ENCODE measurements at places on chromosomes 2 and 18. TPM values are rescaled to one million over a fixed set of nuclear protein-coding genes. Genes with fewer than 3 reads are reported as not detected.

DNA sequence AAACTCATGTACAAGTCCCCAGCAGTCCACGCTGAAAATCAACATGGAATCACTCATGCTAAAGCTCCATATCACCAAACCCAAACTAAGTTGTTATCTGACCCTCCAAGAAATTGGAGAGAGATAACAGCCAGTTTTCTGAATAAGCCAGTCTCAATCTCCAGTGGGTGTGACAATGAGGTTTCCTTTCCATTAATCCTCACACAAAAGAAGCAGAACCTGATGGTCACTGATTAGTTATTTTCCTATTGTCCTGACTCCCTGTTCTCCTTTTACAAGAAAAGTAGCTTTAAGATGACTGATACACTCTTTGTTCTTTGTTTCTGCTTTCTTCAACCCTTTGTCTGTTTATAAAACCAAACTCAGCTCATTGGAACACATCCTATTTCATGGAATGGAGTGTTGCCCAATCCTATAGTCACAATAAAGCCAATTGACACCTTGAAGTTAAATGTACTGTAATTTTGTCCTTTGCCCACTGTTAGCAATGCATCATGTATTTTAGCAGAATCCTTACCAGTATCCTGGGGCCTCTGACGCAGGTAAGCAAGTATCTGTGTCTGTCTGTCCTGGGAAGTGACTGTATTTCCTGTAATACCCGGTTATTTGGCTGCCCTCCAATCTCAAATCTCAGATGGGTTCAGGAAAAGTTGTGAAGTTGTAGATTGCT, 30.6 kb upstream of the SH3RF3 start:
- DNase-seq, result no peak

DNA sequence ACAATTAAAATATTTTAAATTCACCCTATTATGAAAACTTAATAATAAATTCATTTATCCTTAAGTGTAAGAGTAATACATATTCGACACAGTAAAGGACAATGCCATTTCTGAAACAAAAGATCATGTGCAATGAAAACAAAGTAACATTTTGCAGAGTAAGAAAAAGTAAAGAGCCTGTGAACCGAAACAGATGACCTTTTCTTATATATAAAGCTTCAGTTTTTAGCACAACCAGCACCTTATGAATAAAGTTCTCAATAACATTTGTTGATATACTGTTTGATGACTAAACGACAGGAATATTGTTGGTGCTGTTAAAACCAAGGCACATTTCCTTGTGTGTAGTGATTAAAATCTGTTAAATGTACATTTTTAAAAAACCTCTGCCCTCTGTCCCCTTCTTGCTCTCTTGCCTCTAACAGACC, 1.5 kb downstream of the PELI1 start:
- no peak for DNase-seq

GRCh38 chr18:35060122-35060815, 19.1 kb downstream of the MAPRE2 start:
- no peak for DNase-seq

DNA sequence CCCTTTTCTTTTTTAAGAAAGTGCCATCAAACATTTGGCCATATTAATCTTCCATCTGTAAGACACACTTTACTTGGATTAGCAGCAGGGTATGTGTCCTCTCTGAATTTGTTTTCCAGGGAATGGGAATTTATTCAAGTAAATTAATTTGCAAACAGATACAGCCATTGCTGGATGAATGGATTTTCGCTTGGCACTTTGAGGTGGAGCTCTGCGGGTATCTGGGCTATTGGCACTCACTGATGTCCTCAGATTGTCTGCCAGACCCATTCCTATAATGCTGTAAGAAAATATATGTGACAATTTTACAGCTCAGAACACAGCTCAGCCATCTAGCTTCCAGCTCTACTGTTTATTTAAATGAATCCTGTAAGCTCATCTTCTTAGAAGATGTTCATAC, 201.2 kb upstream of the CDH20 start:
- no peak for DNase-seq

GRCh38 chr2:75537658-75538057, 23.1 kb downstream of the EVA1A start:
- DNase-seq, result no peak

- DNase-seq, result no peak
Measured at GRCh38 chr18:26057344-26057773, 33.1 kb downstream of the SS18 start.

GRCh38 chr18:25192065-25192464, 159.9 kb downstream of the ZNF521 start:
- no peak for DNase-seq

DNA sequence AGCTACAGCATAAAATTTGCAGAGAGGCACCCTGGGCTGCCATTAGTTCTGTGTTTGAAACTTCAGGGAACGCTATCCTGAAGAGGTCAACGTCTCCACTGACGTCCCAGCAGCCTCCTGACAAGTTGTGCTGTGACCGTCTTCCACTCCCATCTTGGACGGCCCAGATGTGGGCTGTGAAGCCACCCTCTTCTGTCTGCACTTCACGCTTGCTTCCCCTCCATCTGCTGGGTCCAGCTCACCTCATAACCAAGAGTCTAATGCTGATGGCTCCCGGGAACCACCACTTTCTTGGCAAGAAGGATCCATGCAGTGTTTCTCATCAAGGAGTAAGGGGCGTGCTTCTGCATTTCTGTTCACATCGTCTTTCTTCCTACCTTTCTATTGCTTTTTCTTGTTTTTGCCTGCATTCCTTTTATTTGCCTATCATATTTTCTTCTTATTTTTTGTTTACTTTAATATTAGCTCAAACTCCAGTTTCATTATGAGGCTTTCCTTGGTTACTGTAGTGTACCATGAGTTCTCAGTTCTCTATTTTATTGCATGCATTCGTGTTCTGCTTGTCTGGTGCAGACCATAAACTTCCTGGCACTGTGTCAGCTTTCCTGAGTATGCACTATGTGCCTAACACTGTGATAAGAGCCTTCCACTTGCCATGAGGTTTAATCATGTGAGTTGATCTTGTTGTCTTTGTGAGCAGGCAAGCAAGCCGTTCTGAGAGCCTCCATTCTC, 631.8 kb upstream of the RAB6C start:
- DNase-seq, result no peak

DNA sequence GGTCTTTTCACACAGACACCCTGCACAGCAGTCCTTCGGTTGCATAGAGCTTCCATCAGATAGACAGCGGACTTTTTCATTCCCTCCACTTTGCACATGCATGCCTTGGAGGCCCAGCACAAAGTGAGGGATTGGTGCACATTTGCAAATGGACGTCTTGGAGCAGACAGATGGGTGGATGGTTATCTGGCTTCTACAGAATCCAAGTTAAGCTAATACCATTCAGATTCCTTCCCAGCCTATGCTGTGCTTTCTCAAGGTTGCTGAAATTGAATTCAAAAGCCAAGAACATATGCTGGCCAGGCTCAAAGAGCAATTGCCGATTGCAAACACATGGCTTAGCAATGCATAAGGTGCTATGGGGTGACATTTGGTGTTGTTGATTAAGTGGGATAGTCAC, 186.4 kb downstream of the VAPA start:
- DNase-seq, result no peak

GRCh38 chr18:12907258-12907925, 23.4 kb upstream of the PTPN2 start:
- peak; percentile 8 for DNase-seq

- no peak for DNase-seq
Measured at GRCh38 chr18:13530033-13530878, 196.1 kb downstream of the FAM210A start.

Gene LDLRAD4
- total RNA-seq, result not detected

Gene RSAD2
- not detected for total RNA-seq

Gene TNFAIP6
- 0.60 TPM for total RNA-seq
